ENCODE measurements at places on chromosomes 1 and 21.

- no peak for DNase-seq
Measured at GRCh38 chr1:245538671-245539070, 383.9 kb downstream of the KIF26B start.

DNA sequence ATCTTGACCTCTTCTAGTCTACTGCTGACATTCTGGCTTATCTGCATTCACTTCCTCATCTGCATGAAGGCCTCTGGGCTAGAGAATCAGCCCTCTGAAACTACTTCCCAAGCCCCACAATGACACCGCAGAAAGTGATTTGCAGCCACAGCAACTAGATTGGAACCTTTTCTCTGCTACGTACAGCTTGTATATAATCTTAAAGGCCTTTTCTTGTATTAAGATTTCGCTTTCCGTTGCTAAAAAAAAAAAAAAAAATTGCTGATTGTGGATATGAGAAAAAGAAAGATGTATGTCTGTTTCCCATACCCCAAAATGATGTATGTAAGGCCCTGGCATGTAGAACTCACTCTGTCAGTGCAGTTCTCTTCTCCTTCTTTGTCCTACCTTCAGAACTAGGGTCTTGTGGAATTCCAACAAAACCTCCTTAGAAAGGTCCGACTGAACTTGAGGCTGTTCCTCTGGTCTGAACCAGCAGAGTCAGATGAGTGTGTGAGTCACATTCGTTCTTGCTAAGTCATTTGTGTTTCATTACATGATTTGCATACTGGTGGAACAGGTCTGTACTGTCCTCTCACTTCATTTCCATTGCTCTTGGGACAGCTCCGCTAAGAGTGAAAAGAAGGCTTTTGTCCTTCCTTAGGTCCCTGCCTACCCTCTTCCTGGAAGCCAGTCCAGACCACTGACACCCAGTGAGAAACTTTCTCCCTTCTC, 62.7 kb downstream of the PLPP3 start:
- peak; percentile 93 for DNase-seq

DNA sequence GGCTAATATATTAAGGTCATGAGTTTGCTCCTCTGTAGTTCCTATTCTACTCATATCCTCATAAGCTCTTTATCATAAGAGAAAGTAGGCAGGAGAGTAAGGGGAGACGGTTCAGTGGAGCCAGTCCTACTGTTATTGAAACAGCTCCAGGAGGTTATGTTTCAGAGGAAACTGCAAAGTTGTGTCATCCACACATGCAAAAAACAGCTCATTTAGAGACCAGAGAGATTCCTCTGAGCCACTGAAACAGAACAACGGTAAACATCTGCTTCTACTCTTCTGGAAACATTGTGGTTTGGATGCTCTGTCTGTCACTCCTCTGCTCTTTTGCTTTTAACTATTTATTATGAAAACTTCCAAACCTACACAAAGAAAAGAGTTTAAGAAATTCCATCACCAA, 66.3 kb upstream of the PPP2R5A start:
- DNase-seq: no peak

GRCh38 chr1:81129776-81130175, 671.0 kb upstream of the ADGRL2 start:
- peak; percentile 22 for DNase-seq

GRCh38 chr1:237197470-237198425, 155.8 kb downstream of the RYR2 start:
- no peak for DNase-seq

- no peak for DNase-seq
Measured at GRCh38 chr1:177754603-177755002, 215.3 kb downstream of the SEC16B start.

DNA sequence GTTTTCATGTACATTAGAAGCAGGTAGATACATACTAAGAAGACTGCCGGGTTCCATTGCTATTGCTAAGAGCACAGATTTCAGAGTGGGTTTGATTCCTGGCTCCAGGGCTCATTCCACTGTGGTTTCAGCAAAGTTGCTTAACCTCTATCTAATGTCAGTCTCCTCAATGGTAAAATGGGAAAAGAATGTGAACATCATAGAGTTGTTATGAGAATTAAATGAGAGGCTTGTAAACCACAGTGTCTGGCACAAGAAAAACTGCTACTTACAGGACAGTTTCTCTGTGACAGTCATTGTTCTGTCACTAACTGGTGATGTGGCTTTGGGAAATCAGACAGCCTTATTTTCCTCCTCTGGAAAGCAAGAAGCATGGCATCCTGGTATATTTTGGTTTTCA, 10.7 kb upstream of the PLXNA2 start:
- no peak for DNase-seq

- peak; percentile 24 for DNase-seq
Measured at GRCh38 chr1:228144193-228144992, 4.3 kb downstream of the GUK1 start.

- DNase-seq: no peak
Measured at GRCh38 chr1:168980180-168980579, 126.3 kb upstream of the ATP1B1 start.

GRCh38 chr21:45042664-45043161, 31.7 kb upstream of the ADARB1 start:
- no peak for DNase-seq

GRCh38 chr1:116397728-116398127, 24.7 kb downstream of the ATP1A1 start:
- DNase-seq: no peak

- no peak for DNase-seq
Measured at GRCh38 chr1:39646232-39647081, 7.0 kb upstream of the HEYL start.

- no peak for DNase-seq
Measured at GRCh38 chr1:46480959-46481646, 8.5 kb upstream of the DMBX1 start.

GRCh38 chr1:150322310-150322709, 977 bp downstream of the PRPF3 start:
- DNase-seq: no peak

GRCh38 chr1:89581859-89582258, 51.1 kb upstream of the LRRC8C start:
- DNase-seq: no peak

GRCh38 chr1:33380811-33381210, 50.1 kb downstream of the PHC2 start:
- DNase-seq: no peak

- no peak for DNase-seq
Measured at GRCh38 chr1:235327559-235328270, at the start of gene ARID4B. Gene ARID4B, minus strand, starts transcription at chr1:235328179. Its CDS starts 1,260 bp downstream, at chr1:235326919.

- no peak for DNase-seq
Measured at GRCh38 chr1:29280409-29281131, 44.2 kb downstream of the PTPRU start.

DNA sequence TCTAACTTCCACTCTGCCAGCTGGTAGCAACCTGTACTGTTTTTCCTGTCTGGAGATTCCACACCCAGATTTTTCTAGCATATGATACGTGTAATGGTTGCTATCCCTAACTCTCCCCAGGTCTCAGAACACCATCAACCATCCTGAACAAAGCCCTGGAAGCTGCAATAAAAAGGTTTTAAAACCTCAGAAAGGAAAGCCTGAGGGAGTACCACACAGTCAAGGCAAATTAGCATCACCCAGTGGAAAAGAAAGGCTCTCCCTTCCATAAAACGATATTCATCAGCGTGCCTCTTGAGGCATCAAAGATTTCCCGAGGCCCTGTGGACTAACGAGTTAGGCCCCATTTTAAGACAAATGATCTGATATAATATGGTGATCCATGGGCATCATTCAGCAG, 421.0 kb downstream of the ADGRL2 start:
- DNase-seq: no peak

- no peak for DNase-seq
Measured at GRCh38 chr1:15958793-15959192, 17.1 kb downstream of the ZBTB17 start.

Measured in stomach (tissue), 19 donors.